ENCODE measurements at places on chromosomes 12 and 14.

- DNase-seq = no peak
Measured at GRCh38 chr14:62854951-62855350, 190.3 kb downstream of the KCNH5 start.

GRCh38 chr14:42149609-42150261, 543.1 kb downstream of the LRFN5 start:
- no peak for DNase-seq

DNA sequence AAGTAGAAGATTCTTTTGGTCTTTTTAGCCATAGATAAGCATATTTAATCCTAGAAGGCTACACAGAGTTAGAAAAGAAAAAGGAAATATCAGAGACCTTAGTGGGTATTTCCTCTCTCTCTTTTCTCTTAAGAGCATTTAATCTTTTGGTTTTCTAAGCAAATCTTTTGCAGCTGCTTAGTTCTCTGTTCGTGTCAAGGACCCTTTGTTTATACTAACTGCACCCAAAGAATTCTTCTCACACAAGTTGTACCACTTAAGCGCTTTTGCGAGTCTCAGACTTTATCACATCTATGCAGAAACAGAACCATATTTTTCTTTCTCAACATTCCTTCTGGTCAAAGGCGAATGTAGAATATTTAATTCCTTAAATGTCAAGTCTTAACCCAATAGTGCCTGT, 17.9 kb upstream of the NID2 start:
- peak; percentile 81 for DNase-seq

DNA sequence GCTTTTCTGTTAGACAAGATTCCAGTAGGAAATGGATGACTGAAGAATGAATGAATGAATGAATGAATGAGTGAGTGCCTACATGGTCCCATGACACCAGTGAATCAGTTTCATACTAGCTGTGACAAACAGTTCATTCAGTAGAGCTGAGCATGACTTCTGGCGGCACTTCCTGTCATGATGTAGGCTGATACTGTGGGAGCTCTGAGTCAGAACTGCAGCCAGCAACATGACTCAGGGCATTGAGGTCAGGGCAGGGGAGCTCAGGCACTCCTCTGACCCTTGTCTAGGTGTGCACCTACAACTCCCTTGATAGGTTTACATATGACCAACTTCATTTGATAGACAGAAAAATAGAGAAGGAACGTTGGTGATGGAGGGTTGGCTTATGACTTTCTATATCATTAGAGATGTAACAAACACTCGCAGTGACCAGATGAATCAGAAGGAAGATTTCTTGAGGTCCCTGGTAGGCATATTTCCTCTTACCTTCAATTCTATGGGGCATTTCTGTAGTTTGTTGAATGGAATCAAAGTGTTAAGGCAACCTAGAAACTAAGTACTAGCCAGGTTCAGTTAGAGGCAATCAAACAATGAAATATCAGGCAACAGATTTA, 139.3 kb upstream of the ARHGAP5 start:
- peak; percentile 86 for DNase-seq

DNA sequence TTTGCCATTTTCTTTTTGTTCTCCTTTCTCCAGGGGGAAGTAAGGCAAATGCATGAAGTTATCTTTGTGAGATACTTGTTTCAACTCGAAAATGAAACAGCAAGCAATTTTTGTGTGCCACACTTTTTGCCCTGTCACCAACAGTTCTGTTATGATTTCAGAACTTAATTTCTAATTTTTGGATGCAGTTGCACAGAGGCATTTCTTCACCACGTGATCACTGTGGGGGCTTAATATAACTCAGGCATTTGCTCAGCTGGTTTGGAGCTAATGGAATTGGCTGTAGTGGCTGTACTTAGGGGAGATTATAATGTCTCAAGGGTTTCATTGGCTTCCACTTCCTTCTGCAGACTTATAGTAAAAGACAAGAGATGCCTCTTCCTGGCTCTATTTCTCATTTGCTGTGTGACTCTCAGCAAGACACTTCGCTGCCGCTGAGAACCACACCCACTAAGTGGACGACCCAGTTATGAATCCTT, 452.4 kb downstream of the RAD51B start:
- no peak for DNase-seq

- peak; percentile 49 for DNase-seq
Measured at GRCh38 chr12:43861015-43861839, 25.3 kb downstream of the TMEM117 start.

DNA sequence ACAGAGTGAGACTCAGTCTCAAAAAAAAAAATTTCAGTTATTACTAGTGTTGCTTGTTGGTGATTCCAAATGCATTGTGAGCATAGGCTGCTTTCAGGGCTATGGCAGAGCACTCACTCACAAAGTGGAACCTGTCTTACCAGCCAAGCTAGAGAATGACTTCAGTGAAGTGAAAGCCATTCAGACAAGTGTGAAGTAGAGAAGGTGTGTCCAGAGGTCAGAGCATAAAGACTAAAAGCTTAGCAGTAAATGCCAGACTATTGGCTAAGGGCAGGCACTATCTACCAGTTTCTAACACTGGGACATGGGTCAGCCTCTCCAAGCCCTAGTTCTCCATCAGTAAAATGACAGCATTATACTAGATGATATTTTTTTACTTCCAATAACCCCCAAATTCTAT, 12.7 kb downstream of the PPP1R36 start:
- DNase-seq = no peak

- DNase-seq = no peak
Measured at GRCh38 chr14:95662376-95663186, 23.6 kb upstream of the TCL1B start.

- DNase-seq = peak; percentile 48
Measured at GRCh38 chr14:71138448-71139293, 231.4 kb downstream of the PCNX1 start.

- DNase-seq = no peak
Measured at GRCh38 chr14:104739546-104740516, 13.1 kb upstream of the SIVA1 start.

GRCh38 chr12:52795694-52796428, at the start of gene KRT3:
TSS of gene KRT3 (minus strand) at chr12:52796117. CDS start at chr12:52796042, 75 bp downstream.
- DNase-seq = no peak

DNA sequence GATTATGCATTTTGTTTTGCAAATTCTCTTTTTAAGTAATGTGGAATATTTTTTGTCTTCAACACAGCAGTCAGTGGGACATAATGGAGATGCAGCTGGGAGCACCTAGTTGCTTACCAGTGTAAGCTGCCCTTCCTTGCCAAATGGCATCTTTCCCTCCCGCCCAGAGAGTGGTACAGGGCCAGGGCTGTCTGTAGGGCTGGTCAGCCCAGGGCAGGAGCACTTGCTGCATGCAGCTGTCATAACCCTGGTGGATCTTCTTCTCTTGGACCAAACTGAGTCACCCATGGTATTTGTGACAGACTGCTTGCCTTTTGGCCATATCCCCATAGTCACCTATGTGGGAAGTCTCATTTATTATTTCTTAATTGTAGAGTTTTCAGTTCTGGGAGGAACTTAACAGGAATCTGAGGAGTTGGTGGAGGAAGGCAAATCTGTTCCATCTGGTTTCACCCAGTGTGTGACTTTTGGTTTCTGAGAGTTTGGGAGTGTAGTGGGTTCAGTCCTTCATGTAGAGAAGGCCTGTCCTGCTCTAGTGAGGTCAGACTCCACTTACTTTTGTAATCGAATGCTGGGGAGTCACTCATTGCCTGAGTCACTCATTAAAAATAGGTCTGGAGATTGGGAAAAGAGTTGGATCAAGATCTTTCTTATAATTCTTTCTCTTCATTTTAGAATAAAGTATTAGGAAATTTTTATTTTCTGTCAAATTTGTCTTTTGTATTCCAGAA, 62.0 kb upstream of the ASPG start:
- no peak for DNase-seq

- no peak for DNase-seq
Measured at GRCh38 chr12:49296836-49297694, 2.1 kb downstream of the PRPH start.

DNA sequence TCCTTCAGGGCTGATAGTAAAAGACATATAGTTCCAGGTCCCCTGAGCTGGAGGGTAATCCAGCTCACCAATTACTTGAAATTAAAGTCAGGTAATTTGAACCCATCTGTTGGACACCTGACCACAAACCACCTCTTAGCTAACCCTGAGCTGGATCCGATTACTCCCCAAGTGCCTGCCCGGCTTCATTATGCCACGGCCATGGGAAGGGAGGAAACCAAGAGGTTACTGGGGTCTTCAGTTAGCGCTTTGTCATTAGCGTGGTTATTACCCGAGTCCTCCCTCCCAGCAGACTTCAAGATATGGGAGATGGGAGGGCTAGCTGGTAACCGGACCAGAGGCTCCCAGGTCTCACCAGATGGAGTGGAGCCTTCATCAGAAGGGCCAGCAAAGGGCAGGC, 1071.4 kb downstream of the BCL11B start:
- DNase-seq = no peak

DNA sequence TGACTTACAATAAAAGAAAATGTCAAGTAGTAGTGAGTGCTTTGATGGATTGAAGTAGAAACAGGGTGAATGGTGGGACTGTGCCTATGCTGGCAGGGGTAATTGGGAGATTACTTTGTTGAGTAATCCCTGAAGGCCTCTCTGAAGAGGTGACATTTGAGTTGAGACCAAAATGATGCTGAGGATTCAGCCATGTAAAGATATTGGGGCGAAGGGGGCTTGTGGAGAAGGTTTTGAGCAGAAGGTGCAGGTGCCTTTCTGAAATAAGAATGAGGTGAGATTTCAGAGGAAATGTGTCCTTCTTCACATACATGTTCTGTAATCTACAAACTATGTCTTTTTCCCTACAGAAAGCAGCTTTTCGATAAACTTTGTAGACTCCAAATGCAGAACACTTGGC, 8.0 kb downstream of the GNG2 start:
- DNase-seq = no peak

- no peak for DNase-seq
Measured at GRCh38 chr14:101705733-101706508, 55.6 kb upstream of the PPP2R5C start.
